ENCODE measurements at places on chromosomes 2 and 18.

DNA sequence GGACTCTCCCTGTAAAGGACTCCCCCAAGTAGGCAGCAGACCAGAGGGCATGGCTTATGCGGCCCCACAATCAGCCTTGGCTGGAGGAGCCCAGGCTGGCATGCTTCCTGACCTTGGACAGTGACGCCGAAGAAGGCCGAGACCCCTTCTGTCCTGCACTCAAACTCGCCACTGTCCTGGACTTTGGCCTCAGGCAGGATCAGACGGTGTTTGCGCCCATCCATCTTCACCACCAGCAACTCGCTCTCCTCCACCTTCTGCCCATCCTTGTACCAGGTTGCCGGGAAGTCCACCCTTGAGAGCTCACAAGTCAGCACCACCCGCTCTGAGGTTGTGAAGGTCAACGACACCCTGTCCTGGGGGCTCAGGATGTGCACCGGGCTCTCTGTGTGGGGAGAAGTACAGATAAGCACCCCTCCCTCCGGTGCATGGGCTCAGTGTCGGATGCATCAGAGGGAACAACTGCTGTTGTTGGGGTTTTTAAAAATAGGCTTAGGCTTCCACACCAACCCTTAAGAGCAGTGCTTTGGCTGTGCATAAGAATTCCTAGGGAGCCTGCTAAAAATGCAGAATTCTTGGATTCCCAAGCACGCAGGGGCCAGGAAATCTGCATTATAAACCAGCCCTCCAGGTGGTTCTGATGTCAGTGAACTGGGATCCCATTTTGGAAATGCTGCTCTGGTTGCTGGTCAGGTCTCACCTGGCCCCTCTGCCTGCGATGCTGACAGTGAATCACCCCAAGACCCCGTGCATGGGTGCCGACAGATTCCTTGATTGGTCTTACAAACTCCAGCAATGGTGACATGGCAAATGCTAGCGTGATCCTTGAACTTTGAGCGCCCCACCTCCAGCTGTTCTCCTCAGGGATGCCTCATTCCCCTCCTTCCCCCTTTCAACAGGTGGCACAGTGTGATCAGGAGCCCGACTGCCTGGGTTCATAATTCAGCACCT, 5.9 kb downstream of the OBSL1 start:
- no peak for DNase-seq

DNA sequence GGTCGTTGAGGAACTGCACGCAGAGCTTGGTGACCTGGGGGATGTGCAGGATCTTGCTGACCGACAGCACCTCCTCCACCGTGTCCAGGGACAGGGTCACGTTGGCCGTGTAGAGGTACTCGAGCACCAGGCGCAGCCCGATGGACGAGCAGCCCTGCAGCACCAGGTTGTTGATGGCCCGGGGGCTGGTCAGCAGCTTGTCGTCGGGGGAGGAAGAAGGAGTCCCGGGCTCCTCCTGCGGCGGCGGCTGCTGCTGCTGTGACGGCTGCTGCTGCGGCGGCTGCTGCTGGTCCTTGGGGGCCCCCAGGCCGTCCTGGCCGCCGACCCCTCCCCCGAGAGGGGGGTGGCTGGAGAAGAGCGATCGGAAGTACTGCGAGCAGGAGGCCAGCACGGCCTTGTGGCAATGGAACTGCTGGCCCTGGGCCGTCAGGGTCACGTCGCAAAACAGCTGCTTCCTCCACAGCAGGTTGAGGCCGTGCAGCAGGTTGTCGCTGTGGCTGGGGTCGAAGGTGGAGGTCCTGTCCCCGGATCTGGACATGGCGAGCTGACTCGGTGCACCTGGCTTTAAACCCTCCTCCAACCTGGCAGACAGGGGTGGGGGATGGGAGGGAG, 2.7 kb downstream of the KLHL14 start:
- DNase-seq: no peak

DNA sequence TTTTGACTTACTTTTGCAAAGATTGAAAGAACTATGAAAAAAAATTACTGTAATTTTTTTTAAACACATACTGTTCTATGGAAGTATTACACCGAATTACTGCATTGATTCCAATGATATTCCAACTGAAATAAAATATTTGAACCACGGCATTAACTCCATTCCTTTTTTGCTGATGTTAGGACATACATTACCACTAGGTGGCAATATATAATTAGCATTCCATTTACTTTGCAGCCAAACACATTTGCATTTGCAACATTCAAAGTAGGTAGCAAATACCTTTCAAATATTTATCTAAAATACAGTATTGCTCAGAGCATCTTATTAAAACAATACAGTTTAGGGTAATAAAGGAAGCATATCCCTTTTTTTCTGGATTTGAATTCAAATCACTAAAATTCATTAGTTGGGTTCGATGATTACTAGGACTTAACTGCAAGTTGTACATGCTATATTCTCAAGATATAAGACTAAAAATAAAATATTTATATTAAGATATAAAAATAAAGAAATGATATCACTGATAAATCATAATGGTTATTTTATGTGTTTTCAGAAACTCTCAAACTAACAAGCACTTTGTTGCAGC, 31.3 kb downstream of the LANCL1 start:
- DNase-seq: no peak

- no peak for DNase-seq
Measured at GRCh38 chr18:9817286-9817685, 68.5 kb upstream of the TXNDC2 start.

DNA sequence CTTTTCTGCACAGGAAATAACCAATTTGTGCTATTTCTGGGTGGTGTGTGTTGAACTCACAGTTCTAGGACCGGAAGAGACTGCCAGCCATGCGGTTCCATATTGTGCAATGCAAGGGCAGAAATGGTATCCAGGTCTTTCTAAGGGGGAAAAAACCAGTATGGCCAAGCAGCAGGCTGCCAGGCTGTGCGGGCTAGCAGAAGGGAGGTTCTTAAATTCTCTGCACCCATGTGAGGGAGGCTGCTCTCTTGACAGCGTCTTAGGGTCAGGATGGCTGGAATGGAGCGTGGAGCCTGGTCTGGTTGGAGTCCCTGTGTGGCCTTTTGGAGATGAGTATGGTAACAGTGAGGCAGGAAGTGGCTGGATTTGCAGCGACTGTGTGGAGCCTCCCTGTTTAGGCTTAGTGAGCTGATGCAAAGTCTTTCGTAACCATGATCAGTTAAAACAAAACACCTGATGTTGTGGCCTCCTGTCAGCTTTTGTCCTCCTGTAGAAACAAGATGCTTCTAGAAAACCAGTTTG, 52.6 kb downstream of the NCK2 start:
- peak; percentile 54 for DNase-seq

GRCh38 chr2:54499661-54500060, 43.5 kb downstream of the SPTBN1 start:
- DNase-seq: no peak

- no peak for DNase-seq
Measured at GRCh38 chr2:143955401-143956065, 564.4 kb downstream of the ZEB2 start.

- no peak for DNase-seq
Measured at GRCh38 chr2:192286093-192286701, 91.5 kb upstream of the TMEFF2 start.

DNA sequence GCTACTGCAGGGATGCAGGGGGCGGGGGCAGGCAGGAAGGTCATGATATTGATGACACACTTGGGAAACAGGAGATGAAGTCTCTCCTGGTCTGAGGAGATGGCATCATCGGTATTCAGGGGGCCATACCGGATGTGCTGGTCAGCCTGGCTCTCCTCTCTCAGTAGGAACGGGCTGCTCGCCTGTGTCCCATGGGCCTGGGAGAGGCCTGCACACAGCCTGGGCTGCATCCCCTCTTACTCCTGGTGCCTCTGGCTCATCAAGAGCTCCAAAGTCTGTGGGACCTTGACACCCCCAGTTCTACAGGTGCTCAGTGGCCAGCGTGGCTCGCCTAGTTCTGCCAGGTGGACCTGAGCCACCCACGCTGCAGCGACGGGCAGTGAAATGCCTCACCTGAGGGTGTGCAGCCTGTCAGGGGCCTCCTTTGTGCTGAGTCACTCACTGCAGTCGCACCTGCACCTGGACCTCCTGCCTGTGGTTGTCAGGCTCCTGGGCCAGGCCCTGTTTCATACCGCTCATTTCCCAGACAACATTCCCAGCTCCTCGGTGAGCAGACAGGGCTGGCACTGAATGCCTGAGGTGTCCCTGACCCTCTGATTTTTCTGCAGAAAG, 18.6 kb upstream of the CNDP1 start:
- no peak for DNase-seq

DNA sequence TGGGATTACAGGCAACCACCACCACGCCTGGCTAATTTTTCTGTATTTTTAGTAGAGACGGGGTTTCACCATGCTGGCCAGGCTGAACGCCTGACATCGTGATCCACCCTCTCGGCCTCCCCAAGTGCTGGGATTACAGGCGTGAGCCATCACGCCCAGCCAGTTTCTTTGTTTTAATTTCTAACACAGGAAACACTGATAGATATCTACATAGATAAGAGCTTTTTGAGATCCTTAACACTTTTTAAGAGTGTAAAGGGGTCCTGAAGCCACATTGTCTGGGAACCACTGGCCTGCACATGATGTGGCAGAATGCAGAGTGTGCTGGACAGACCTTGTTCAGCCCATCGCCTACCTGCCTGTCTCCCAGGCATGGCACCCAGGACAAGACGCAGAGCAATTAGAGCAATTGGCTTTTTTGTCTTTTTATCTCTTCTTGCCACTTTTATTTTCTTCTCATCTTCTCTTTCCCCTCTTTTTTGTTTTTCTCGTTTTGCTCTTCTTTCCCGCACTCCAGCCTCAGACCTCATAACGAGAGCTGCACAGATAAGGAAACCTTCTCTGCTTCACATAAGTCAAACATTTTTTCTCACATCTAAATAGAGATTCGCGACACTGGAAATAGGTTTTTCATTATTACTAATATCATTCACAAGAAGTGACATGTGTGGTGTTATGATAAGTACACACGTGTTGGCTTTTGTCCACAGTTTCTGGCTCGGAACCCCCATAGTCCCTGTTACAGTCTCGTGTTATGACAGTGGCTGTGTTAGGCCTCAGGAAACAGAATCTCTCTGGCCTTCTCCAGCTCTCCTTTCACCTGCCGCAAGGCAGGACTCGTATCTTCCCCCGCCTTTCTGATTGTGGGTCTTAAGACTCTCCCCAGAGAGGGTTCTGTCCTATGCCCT, 25.2 kb upstream of the GPR55 start:
- DNase-seq: no peak

DNA sequence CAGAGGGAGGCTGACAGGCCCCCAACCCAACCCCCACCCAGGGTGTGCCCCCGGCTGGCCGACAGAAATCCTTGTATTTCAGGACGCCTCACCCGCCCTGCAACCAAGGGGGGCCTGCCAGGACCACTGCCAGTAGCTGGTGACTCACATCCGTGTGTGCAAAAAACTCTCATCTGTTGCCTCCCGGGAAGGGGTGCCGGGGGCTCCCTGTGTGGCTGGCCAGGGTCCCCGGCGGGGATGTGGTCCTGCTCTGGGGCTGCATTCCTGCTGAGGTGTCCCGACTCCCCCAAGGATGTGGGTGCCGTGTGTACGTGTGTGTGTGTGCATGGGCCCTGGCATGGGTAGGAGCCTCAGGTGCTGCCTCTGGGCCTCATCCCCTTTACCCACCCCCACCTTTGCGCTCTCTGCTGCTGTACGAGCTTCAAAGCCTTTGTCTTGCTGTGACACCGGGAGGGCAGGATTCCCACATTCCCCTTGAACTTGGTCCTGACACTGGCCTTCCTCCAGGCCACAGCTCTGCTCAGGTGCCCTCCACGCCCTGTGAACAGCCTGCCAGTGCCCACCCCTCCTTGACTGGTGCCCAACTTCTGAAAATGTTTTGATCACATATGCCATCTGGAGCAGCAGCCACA, 226.3 kb upstream of the HDAC4 start:
- no peak for DNase-seq
